ENCODE measurements at places on chromosomes 4 and X.

DNA sequence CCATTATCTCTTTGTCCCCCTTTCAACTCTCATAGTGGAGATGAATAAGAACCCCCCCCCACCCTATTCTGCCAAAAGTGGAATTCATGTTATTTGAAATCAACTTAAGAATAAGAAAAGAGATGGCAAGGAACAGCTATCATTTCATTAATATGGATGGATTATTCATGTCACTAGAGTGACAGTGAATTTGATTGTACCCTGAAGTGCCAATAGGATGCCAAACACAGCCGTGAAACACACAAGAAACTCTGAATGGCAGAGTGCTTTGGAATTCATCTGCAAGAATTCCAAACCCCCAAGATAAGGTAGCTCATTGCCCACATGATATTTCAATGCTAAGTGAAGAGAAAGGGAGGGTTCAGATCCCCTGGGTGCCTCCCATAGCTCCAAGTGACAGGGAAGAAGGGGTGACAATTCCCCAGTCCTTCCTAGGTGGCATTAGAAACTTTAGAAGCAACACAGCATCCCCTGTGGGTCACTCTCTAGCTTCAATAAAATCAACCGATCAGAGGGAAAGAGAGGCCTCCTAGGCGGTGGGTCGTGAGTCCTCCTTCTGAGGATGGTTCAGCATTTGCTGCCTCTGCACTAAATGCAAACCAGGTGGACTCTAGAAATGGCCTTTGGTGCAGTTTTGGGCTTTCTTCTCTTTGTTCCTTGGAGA lies 84.3 kb downstream of the MGST2 start:
- no peak for DNase-seq

- DNase-seq = no peak
Measured at GRCh38 chr4:167088115-167088514, 146.2 kb downstream of the SPOCK3 start.

DNA sequence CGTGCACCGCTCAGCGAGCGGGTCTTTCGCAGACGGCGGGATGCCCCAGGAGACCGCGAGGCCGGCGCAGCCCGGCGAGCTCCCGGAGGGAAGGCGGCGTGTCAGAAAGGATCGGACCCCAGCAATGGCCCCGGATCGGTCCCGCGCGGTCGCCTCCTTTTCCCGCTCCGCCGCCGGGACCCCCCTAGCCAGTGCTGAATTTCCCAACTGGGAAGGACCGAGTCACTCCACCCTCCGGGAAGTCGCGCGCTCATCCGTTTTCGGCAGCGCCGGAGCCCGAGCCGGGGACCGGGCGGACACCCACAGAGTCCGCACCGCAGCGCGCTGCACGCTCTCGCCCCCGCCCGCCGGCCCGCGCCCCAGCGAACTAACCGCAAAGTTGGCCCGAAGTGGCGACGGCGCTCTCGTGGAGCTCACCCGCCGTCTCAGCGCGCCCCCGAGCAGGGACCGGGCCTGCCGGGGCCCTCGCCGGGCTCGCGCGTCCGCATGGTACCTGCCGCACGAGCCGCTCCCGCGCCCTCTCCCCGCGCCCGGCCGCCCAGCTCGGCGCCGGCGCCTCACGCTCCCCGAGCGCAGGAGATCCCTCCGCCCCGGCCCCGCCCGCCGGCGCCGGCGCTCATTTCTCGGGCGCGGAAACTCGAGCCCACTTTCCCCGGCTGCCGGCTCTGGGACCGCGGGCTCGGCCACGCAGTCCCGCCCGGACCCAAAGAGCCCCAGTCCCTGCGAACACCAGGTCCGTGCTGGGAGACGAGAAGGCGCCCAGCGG lies at the start of gene FAT1:
Gene FAT1, minus strand, starts transcription at position 565 of the 766 bp plus-strand sequence. CDS start 14,029 bp downstream, outside the sequence.
- DNase-seq = no peak

- no peak for DNase-seq
Measured at GRCh38 chrX:53308836-53309235, 27.5 kb upstream of the IQSEC2 start.

DNA sequence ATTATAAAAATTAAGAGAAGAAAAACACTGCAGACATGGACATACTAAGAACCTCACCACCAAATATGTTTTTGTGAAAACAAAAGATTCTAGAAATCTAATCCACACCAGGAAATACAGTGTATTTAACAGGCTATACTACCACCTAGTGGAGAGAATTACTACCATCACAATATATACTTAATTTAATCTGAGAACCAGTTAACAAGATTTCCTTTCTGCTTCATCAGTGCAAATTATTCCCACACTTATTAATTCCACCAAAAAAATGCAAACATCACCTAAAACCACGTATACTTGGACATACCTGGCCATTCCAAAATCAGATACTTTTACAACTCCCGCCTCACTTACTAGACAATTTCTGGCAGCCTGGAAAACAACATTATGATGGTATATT lies 7.0 kb upstream of the TXK start:
- no peak for DNase-seq

DNA sequence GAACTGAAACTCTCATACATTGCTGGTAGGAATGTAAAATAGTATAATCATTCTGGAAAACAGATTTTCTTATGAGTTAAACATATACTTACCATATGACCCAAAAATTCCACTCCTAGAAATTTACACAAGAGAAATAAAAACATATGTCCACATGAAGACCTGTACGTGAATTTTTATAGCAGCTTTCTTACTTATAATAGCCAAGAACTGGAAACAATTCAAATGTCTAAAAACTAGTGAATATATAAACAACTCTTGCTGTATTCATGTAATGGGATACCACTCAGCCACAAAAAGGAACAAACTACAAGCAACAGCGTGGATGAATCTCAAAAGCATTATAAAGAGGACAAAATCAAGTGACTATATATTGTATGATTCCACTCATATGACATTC lies 27.5 kb downstream of the TMEM156 start:
- DNase-seq = no peak

- no peak for DNase-seq
Measured at GRCh38 chr4:6633091-6633906, 7.2 kb upstream of the MRFAP1 start.

DNA sequence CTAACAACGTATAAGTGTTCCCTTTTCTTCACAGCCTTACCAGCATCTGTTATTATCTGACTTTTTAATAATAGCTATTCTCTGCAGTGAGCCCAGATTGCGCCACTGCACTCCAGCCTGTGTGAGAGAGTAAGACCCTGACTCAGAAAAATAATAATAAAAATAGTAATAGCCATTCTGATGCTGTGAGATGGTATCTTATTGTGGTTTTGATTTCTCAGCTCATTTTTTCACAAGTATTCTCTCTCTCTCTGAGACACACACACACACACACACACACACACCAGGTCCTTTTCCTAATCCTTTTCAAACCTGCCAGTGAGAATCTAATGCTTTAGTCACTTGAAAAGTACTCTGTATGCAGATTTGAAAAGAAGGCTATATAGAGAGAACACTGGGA lies 89.8 kb downstream of the CHIC2 start:
- no peak for DNase-seq

GRCh38 chr4:11189756-11190155 lies 238.9 kb downstream of the HS3ST1 start:
- no peak for DNase-seq

DNA sequence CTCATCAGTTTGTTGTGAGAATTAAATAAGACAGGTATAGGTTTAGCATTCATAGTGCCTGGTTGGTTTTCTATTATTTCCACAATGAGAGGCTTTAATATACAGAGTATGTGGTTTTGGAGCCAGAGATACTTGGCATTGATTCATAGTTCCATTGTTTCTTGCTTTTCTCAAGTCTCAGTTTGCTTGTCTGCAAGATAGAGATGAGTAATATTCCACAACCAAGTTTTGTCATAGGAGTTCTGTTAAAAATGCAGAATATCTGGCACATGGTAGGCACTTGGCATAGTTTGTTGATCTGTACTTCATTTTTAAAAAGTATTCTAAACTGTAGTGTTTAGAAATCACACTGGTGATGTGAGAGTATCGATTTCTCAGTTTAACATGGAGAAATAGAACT lies 37.5 kb upstream of the EDA2R start:
- no peak for DNase-seq

DNA sequence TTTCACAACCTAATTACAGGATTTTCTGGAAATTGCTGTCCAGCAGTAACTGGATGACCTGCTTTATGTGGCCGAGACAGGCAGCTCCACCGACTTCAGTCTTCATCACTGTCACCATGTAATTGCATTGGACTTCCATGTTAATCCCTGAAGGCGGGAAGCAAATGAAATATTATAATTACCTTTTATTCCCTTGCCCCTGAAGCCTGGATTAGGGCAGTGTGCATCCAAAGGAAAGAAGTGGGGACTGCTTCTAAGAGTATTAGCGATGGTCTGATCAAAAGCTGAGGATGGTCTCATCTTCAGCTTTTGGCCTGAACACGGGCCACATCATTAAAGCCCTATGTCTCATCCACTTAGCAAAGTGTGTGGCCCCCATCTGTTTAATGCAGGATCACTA lies 311.6 kb upstream of the GALNT7 start:
- DNase-seq = no peak

- DNase-seq = no peak
Measured at GRCh38 chr4:84648863-84649647, 66.1 kb downstream of the CDS1 start.

GRCh38 chr4:124631760-124632159 lies 80.8 kb downstream of the ANKRD50 start:
- DNase-seq = peak; percentile 89

DNA sequence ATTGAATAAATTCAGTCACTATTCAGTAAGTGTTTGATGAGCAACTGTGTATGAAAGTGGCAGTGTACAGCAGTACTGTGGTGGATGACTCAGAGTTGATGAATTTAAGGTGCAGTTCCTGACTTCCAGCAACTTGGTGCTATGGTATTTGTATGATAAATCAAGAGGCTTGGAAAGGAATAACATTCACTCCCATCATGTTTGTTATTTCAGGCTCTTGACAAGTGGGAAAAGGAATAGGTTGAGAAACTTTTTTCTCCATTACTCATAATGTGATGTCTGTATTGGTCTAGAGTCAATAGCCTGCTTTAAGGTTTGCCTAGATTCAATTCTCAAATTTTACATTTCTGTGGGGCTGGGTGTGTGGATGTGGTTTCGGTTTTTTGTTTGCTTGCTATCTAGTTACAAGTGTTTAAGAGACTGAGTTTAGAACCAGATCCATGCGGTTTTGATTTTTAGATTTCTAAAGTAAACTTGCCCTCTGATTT lies 35.1 kb upstream of the CYP2U1 start:
- peak; percentile 98 for DNase-seq

- no peak for DNase-seq
Measured at GRCh38 chrX:137062915-137063617, 29.3 kb upstream of the GPR101 start.

DNA sequence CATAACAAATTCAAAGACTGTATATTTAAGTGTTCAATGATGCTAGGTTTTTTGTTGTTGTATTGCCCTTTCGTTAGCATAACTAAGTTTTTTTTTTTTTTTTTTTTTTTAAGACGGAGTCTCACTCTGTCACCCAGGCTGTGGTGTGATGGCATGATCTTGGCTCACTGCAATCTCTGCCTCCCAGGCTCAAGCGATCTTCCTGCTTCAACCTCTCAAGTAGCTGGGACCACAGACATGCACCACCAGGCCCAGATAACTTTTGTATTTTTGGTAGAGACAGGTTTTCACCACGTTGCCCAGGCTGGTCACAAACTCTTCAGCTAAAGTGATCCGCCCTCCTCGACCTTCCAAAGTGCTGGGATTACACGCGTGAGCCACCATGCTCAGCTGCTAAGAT lies 7.0 kb downstream of the SH3BGRL start:
- DNase-seq = no peak

GRCh38 chr4:2660596-2661211 lies 95.4 kb downstream of the TNIP2 start:
- no peak for DNase-seq

- no peak for DNase-seq
Measured at GRCh38 chrX:19772096-19772821, 115.1 kb downstream of the SH3KBP1 start.

DNA sequence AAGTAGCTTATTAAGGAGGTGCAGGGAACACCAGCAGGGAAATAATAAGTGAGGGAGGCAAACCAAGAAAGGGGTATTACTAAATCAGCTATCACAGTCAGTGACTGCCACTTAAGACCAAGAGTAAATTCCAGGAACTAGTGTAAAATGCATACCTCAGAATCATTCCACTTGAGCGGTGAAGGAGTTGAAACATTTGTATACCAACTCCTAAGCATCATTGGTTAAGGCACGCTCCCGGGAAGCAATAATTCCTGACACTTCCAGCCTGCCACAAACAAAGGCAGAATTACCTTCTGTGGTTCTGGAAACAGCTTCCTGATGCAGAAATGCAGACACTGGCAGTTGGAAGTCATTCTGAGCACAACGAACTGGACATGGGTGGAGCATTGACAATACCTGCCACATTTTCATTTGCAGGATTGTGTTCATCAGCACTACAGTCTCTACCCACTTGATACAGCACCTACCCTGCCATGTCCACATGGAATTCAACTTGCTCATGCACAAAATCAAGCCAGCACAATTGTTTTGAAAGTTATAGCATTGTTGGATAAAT lies 82.1 kb downstream of the PPP1R2C start:
- no peak for DNase-seq

DNA sequence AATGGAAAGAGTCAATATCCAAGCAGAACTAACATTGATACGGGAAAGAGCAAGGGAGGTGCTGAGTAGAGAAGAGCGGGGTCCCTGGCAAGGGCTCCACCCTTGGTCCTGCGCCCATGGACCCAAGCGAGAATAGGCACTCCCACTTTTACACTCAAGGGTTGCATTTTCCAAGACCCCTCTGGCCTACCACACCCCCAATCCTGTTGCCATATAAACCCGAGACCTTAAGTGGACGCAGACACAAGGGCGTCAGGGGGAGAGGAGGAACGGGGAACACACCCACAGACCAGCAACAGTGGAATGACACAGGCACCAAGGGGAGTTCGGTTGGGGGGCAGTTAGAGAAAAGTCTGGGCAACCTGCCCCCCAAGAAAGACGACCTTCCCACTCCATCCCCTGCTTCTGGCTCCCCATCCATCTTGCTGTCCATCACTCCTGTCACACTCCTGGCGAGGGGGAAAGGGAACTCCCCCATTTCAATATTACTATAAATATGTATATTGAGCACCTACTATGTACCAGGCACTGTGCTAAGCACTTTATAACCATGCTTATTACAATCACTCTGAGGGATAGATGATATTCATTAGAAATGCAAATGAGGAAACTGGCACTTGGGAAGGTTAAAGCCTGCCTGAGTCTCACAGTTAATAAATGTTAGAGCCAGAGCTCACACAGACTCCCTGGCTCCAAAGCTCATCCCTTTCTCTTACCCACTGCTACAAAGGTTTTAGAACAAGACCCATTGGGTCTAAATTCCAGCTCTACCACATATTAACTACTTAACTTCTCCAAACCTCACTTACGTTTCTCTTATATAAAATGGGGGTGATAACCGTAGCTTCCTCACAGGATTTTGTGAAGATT lies 51.7 kb downstream of the SCD5 start:
- no peak for DNase-seq

DNA sequence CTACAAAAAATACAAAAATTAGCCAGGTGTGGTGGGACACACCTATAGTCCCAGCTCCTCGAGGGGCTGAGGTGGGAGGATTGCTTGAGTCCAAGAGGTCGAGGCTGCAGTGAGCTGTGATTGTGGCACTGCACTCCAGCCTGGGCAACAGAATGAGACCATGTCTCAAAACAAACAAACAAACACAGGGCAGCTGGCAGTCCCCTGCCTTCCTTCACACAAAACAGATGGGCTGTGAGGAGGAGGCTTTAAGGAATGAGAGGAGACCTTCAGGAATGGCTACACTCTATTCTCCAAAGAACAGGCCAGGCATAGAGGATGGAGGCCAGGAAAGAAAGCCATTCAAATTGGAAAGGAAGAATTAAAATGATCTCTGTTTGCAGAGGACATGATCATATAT lies 65.6 kb upstream of the MAML3 start:
- no peak for DNase-seq
